ENCODE measurements at places on chromosomes 13 and 19. TPM values are rescaled to one million over a fixed set of nuclear protein-coding genes. Genes with fewer than 3 reads are reported as not detected.

- DNase-seq, result no peak
Measured at GRCh38 chr13:57408312-57408711, 223.2 kb upstream of the PCDH17 start.

GRCh38 chr19:23287620-23288019 is 37.4 kb upstream of the ZNF724 start:
- DNase-seq, result no peak

- no peak for DNase-seq
Measured at GRCh38 chr13:88976466-88976865, 1305.3 kb downstream of the SLITRK5 start.

DNA sequence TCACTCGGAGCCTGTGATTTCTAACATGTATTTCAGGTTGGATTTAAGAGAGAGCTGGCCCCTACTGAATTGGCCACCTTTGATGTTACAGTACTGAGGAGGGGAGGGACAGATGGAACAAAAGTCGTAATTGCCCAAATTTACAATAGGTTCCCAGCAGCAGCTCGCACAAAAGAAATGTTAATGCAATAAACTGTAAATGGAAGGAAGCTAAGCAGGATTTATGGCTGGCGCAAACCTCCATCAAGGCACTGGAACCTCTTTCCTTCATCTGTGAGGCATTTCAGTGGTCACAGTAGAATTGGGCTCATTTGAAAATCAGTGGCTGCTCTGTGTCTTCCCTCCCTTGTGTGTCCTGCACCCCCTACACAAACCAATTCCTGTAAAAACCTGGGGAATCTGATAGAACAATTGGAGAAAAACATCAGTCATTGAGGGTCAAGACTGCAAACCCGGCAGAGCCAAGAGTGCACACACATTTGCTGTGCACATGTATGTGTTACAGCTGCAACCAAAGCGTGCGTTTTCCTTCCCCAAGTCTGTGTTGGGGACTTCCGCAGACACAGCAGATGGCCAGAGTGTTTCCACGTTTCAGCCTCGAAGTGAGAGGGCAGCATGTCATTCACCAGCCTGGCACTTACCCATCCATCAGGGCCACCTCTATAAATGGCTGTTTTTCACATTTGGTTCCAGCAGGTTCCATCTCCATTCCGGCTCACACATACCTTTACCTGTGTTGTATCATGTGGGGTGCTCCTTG is 192.8 kb downstream of the TM9SF2 start:
- no peak for DNase-seq

DNA sequence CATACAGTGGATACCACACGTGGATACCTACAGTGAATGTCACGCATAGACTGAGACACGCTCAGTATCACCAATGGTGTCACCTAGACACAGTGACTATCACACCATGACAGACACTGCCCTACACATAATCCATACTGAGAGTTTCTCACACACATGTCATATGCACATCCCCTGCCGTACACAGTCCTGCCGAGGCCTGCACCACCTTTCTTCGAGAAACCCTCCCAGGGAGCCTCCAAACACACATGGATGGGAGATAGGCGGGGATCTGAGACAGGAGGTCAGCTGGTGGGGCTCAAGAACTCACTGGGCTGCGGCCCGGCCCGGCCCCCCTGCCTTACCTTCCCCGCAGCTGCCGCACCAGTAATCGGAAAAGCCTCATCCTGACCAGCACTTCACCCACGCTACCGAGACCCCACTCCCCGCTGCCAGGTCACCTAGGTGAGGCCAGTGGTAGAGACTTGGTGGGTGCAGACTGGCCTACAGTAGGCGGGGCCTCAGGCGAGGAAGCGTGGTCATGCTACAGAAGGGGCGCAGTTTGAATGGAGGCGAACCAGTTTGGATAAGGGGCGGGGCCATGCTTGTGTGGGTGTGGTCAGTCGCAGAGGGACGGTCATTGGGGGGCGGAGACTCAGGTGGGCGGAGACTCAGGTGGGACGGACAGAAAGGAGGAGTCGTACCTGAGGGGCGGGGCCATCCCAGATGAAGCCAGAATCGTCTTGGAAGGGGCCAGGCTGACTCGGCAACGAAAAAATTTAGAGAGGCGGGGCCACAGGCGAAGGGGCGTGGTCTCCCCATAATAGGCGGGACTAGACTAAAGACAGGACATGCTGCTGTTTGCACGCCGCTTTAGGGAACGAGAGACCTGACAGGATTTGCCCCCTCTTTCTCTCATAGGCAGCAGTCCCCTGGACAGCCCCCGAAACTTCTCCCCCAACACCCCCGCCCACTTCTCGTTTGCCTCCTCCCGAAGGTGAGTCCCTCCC is 2.1 kb downstream of the MAST1 start:
- no peak for DNase-seq

DNA sequence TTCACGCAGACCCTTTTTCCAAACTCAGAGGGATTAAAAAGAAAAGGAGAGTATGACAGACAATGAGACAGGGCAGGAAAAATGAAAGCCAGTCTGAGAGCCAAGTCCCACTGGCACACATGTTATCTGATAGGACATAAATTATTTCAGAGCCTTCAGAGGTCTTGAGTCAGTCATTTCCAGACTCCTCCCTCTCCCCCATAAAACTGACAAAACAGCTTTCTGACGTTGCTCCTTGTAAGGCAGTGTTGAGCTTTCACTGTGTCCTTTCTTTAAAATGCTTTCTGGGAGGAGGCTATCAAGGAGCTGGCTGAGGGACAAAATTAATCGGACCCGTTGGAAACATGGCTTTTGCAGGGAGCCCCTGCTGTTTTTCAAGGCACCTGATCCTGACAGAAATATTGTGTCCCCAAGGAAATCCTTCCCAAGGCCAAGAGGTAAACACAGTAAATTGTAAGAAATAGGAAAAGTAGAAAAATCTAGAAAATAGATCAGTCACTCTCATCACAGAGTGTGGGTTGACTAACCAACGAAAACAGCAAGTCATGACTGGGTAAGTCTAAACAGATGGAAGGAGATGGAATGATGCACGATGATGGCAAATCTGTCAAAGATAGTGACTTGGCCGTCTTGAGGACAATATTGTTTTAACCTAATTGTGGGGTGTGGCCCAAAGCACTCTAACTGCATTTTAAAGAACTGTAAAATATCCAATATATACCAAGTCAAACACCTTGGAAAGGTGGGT is 89.7 kb downstream of the DCT start:
- DNase-seq, result no peak

GRCh38 chr19:3389446-3389778 is 23.0 kb downstream of the NFIC start:
- no peak for DNase-seq

GRCh38 chr19:56136362-56136761 is 4.7 kb upstream of the ZNF444 start:
- DNase-seq, result no peak

Gene ICAM4
- polyA plus RNA-seq, result not detected

- DNase-seq, result no peak
Measured at GRCh38 chr13:59856281-59856810, 307.4 kb downstream of the DIAPH3 start.

Gene ZNF724
- 2.3 TPM for polyA plus RNA-seq

DNA sequence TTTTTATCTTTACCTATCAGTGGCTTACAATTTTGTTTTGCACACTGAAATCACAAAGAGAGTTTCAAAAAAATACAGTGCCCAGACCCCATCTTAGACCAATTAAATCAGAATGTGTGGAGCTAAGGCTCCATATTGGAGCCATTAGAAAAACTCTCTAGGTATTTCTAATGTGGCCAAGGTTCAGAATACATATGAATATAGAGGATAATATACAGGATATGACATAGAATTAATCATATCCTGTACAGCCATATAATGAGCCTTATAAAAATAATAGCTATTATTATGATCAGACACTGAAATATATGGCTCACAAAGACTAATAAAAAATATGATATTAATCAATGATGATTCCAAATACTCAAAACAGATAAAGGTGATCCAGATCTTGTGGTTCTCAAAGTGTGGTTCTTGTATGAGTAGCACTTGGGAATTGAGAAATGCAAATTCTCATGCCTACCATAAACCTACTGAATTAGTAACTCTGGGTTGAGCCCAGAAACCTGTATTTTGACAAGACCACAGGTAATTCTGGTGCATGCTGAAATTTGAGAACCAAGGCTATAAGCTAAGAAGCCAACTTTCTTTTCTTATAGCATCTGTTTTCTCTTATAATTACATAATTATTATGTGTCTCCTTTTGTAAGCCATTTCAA is 408.0 kb downstream of the DIAPH3 start:
- DNase-seq, result no peak

DNA sequence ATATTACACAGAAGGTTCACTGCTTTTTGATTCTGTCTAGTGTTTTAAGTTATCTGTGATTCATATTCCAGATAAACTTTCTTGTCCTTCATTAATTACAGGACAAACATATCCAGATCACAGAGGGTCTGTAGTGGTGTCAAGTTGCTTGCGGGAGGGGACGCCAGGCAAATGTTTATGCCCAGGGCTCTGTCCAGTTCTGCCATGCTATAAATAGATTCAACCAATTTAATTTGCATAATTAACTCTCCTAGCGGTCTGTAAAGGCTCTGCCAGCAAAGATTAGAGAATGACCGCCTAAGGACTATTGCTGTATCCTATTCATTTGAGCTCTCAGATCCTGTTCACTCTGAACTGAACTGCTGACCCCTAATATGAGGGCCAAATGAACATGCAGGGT is 59.7 kb upstream of the TRPC4 start:
- no peak for DNase-seq

DNA sequence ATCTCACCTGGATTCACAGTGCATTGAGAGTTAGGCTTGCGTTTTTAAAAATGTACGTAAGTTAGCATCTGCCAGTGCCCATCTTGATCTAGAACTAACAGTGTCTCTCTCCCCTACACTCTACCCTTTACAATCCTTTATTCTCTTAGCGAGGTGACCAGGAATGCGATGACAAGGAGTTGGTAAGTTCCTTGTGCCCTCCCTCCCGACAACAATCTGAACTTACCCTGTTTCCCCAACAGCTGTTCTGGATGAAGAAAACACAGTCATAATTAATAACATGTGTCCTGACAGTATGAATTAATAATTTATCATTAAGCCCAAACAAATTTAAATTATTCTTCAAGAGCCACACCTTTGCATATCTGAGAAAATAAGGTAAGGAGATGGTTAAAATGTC is 6.3 kb downstream of the TSHZ3 start:
- DNase-seq, result no peak

GRCh38 chr13:73989244-73989843 is 144.9 kb downstream of the KLF12 start:
- no peak for DNase-seq

- peak; percentile 47 for DNase-seq
Measured at GRCh38 chr19:11481534-11482383, 913 bp upstream of the ELAVL3 start.

DNA sequence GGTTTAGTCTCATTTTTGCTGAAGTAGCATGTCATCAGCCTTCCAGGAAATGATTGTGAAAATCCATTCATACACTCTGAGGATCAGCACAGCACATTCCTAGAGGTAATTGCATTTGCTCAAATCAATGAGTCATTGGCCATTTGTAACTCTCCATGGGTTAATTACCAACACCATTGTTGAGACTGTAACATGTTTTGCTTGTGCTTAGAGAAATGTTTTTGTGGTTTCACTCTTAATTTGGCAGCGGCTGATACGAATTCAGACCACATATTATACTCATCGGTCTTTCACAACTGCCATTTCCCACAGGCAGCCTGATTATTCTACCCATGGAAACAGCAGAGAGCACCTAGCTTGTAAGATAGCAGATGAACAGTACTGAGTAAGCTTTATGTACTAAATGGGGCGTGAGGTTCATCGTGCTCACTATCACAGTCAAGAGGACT is 110.3 kb downstream of the NHLRC3 start:
- DNase-seq, result no peak

- no peak for DNase-seq
Measured at GRCh38 chr13:42720113-42720857, 61.1 kb upstream of the FAM216B start.

DNA sequence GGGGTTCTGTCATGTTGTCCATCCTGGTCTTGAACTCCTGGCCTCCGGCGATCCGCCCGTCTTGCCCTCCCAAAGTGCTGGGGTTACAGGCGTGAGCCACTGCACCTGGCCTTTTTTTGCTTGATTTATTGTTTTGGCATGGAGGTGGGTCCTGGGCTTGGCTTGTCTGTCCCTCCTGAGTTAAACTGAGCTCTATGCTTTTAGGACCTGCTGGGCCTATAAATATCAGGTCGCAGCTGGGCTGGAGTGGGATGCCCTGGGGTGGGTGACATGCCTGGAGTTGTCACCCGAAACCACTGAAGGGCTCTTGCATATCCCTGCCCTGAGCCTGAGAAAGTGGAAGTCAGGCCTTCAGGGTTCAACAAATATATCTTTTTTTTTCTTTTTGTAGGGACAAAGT is 5.5 kb downstream of the ARRDC5 start:
- no peak for DNase-seq

GRCh38 chr19:14085309-14085995 is at the start of gene C19orf67:
TSS of gene C19orf67 (minus strand) at chr19:14085783. CDS start at chr19:14085627, 156 bp downstream.
- DNase-seq, result no peak

DNA sequence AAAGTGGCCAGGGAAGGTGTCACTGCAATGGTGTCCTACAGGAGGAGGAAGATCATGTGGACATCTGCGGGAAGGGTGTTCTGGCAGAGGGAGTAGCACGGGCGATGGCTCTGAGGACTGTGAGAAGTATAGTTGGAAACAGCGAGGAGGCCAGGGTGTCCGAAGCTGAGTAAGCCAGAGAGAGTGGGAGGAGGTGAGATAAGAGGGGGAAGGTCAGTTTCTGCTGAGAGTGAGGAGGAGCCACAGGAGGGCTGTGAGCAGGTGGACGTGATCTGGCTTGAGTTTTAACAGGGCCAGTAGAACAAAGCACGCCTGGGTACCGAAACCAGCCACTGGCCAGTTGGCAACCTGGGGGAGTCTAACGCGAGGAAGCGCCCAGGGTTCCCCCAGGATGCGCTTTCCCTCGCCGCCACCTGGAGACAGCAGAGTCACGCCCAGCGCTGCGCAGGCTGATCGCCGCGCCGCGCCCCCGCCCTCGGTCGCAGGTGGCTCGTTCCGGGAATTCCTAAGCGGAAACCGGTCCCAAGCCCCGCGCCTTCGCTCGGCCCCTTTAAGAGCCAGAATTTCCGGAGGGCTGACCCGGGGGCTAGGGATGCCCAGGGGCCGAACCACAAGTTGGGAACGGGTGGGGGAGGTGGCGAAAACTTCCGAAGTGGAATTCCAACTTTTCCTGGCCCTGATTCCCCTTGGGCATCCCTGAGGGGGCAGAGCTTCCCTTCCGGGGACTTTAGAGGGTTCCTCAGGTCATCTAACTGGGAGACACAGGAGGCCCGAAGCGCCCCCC is 1.1 kb upstream of the LSR start:
- peak; percentile 65 for DNase-seq

Gene ZNF573
- polyA plus RNA-seq, result 13.6 TPM

- no peak for DNase-seq
Measured at GRCh38 chr13:44583137-44583536, 7.0 kb upstream of the TSC22D1 start.

DNA sequence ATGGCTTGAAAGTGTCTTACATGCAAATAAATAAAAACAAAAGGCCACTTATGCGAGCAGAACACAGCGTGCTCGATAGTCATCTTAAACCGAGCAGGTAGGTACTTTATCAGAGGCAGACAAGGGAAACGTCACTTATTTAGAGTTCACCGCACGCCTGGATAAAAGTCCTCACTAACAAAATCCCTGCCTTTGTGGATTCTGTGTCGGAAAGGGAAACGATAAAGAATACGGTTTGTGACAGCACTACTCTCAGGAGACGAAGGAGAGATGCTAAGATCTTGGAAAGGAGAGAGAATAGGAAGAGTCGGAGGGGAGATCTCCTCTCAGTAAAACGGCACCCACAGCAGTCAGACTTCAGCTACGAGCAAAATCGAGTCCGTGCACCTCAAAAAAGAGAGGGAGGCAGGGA is 581 bp downstream of the RCBTB1 start:
- peak; percentile 21 for DNase-seq

GRCh38 chr13:29774830-29775229 is 75.6 kb downstream of the UBL3 start:
- DNase-seq, result no peak

Measured in naive thymus-derived CD8-positive, alpha-beta T cell (primary cell).